ENCODE measurements at places on chromosomes 12 and 14. TPM values are rescaled to one million over a fixed set of nuclear protein-coding genes. Genes with fewer than 3 reads are reported as not detected.
A peak's percentile ranks its signal among the peaks of the same experiment; 100 is the strongest.

- DNase-seq, result no peak
Observed at GRCh38 chr14:49280566-49280965, 305.6 kb downstream of the RPS29 start.

DNA sequence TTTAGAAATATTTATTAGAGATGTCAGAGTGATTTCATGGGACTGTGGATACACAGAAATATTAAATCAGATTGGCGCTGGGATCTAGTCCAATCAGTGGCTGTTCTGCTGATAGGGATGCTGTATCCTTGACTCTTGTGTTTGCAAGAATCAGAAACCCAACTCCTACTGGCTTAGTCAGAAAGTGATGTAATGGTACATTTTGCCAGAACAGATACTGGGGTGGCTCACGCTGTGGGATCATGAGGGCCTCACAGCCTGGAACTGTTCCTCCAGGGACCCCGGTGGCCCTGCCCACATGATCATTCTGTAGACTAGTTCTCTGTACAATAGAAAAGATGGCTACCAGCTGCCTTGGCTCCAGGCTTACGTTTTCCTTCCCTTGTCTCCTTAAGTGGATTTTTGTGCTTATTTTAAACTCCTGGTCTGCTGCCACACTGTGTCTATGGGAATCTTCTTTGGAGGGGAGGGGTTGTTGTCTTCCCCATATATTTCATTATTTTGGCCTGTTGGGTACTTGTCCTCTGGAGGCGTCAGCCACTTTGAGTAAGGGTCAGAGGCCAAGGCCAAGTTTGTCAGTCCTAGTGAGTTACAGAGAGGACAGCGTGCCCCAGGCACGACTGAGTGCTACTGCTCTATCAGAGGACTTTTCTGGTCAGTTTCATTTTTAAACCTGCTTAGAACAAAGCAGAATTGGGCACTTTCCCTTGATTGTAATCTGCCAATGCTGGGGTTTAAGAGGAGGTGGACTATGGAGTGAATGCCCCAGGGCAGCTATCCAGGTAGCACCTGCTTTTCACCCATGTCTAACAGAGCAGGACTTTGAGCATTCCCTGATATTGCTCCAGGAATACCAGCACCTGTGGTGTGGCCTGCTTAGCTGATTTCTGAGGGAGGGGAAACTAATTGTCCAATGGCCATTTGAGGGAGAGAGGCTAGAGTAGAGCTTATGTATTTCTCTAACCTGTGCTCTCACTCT, 164.3 kb downstream of the SLC5A8 start:
- DNase-seq, result no peak

DNA sequence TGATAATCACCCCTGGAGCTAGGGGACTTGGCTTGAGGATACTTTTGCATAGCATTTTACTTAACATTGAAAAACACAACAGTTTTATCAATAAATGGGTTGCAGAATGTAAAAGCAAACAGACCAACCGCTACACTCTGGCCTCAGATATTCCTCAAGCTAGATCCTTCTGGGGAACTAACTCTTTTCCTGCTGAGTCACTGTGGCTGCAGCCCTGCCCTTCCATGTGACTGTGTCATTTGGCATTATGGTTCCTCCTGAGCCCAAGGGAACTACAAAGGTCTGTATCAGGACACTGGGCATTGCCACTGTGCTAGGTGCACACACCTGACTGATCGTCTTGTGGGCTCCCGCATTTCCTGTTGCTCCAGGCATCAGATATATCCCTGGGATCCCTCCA, 56.6 kb downstream of the TTC9 start:
- no peak for DNase-seq

DNA sequence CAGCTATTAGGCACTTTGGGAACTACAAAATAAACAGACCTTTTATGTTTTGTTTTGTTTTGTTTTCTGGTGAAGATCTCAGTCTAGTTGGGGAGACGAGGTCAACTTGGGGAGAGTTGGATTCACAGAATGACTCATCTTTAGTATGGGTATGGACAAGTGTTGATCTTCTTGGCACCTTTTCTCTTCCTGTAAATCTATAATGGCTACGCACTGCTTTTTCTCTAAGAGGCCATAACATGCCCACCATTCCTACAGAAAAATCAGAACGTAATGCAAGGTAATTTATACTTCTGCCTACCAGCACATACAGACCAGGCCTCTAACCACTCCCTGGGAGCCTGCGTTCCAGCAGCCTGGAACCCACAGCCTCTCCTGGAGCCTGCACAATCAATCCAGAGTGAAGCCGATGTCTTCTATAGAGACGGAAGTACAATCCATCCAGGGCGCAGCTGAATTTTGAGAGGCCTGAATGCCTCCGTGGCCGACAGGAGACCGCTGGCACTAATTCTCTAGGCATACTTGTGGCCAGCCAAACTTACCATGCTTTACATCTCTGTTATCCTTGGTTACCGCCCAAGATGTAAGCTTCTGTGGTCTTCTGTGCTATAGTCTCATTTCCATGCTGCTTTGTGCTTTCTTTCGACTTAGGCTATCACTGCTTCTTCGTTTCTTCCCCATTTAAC, 717 bp downstream of the PPHLN1 start:
- DNase-seq, result no peak

DNA sequence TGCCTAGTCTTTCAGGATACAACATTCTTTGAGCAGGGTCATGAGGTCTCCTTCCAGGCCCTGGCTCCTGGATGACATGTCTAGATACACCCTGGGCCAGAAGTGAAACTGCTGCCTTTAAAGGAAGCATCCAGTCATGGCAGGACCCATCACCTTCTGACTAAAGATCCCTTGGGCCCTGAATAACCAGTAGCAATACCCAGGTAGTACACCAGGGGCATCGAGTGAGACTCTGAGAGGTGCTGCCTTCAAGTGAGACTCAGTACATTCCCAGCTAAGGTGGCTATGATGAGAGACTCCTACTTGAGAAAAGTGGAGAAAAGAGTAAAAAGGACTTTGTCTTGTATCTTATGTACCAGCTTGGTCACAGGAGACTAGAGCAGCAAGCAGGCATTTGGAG, 23.5 kb downstream of the OR6C68 start:
- DNase-seq, result no peak

- no peak for DNase-seq
Observed at GRCh38 chr12:111129149-111129767, 208.9 kb upstream of the MYL2 start.

DNA sequence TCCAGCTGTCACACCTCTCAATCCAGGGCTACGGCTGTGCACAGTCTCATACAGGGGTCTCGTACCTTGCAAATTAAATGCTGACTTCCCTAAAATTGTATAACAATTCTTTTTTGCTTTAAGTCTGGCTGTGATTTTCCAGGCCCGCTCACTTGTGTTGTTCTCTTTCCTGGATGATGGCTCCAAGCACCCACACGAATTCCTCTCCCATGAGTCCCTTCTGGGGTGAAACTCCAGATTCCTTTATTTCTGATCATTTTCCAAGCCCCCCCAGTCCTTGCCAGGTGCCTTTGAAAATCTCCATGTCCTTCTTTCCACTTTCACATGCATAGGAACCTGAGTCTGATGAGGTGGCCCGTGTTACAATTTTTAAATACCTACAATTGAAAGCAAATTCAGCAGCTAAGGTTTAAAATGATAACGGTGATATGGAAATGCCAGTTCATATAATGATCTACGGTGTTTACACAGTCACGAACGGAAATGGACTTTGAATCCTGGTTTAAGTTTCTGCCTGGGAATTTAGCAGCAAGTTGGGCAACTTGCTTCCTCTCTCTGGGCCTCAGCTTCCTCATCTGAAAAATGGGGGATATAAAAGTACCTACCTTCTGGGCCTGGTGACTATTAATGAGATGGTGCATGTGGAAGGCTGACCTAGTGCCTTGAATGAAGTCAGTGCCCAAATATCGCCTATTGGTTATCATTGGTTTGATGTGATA, 85.5 kb downstream of the STAB2 start:
- no peak for DNase-seq

DNA sequence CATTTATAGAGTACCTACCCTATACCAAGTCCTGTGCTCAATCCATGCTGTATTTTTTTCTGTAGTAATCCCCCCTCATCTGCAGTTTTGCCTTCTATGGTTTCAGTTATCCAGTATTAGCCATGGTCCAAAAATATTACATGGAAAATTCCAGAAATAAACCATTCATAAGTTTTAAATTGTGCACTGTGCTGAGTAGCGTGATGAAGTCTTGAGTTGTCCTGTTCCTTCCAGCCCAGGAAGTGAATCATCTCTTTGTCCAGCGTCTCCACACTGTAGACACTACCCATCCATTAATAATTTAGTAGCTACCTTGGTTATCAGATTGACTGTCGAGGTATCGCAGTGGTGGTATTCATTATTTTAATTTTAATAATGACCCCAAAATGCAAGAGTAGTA, 54.2 kb downstream of the SUDS3 start:
- DNase-seq, result no peak

DNA sequence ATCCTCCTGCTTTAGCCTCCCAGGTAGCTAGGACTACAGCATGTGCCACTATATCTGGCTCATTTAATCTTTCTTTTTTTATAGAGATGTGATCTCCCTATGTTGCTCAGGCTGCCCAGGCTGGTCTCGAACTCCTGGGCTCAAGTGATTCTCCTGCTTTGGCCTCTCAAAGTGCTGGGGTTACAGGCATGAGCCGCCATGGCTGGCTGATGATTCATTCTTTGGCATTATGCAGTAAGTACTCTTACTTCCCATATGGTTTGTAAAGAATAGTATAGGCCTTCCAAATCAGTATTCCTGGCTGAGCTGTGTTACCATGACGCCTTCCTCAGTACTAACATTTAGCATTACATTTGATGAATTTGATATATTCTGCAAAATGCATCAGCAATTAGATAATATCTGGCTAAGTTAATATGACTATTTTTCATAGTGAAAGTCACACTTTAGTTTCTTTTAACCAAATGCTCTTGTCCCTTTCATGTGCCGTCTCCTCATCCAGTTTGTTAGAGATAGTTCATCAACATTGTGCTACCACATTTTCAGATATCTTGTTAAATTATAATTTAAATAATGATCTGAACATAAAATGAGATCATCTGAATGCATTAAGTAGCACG, 3.2 kb upstream of the MIA2 start:
- no peak for DNase-seq

GRCh38 chr14:57209561-57209960, 59.1 kb downstream of the EXOC5 start:
- no peak for DNase-seq

- DNase-seq, result no peak
Observed at GRCh38 chr14:69605738-69606137, 5.7 kb upstream of the SUSD6 start.

DNA sequence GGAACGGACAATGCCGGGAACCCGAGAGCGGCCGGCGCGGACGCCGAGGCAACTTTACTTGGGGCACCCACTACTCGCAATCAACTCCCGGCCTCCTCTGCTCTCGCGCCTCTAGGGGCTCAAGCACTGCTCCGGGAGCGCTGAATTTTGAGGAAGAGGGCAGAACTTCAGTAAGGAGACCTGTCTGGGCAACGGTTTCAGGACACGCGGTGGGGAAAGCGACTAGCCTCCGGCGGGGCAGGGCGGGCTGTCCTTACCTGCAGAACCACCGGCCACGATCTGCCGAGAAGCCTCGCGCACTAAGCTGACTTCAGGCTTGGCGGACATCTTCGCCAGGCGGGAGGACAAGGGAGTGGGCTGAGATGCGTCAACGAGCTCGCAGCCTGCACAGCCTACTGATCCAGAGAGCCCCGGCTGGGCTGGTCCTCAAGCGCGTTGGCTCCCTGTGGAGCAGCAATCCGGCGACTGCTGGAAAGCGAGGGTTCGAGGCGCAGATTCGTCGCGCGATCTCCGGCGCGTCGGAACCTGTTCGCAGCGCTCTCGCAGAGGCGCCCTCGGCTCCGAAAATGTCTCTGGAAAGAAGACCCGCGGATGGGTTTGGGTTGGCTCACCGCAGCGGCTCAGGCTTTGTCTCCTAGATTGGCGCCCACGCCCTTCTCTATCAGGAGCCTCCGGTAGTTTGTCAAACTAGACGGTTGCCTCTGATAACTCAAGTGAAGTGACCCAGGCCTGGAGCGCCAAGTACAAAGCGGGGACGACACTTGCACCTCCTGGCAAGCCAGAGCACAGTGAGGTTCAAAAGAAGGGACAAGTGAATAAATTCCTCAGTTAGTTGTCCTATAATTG, at the start of gene SLC25A21:
Gene SLC25A21 (minus strand): TSS at position 583 of the 846 bp plus-strand sequence.
- DNase-seq, result peak; percentile 72

DNA sequence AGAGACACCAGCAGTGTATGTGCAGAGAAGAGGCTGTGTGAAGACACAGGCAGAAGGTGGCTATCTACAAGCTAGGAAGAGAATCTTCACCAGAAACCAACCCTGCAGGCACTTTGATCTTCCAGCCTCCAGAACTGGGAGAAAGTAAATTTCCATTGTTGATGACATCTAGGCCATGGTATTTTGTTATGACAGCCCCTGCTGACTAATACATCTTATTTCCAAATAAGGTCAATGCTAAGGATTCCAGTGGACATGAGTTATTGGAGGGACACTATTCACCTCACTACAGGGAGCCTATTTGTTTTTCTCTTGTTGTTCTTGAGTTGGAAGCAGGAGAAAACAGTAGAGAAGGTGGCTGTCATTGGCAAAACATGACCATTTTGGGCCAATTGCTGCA, 88.5 kb upstream of the RIN3 start:
- DNase-seq, result no peak

GRCh38 chr12:104133321-104133720, 4.7 kb downstream of the NFYB start:
- DNase-seq, result no peak

GRCh38 chr12:39199351-39199750, 243.6 kb downstream of the KIF21A start:
- DNase-seq, result no peak

DNA sequence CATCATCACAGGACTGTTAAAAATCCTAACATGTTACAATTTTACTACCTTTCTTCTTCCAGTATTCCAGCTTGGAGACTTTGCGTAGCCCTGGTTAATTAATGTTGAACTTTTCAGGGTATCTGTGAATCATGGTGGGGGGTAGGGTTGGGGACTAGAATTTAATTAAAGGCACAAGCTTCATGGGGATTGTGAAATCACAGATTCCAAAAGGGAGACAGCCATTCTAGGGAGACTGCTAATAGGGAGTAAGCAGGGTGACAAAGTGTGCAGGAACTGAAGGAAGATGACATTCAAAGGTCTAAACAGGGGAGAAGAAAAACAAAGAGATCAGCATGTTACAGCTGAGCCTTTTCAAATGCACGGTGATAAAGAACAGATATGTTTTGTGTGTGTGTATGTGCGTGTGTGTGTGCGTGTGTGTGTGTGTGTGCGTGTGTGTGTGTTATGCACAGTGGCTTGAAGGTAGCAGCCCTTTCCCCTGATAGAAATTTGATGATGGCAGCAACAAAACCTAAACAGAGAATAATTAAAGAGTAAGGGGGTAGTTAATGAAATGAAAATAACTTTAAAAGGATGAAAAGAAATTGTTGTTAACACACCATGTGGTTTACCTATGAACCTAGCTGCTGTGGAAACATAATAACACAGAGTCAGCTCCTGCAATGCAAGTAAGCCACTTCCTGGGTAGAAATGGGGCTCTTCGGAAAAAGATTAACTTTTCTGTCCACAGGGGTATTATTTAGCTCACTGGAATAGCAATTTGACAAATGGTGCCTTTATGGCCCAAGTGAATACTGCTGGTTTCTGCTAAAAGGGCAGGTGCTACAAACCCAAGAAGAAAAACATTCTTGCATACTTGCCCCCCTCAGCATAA, 581.7 kb downstream of the DIO2 start:
- DNase-seq, result no peak

The CIDEB gene
- total RNA-seq, result 9.7 TPM

The ACVRL1 gene
- total RNA-seq, result 52.1 TPM

The CIROP gene
- total RNA-seq, result not detected

The C12orf54 gene
- total RNA-seq, result not detected

The NGB gene
- total RNA-seq, result not detected

All from uterus (tissue), 4 donors.